ENCODE measurements at places on chromosomes 2 and 18. TPM values are rescaled to one million over a fixed set of nuclear protein-coding genes. Genes with fewer than 3 reads are reported as not detected.
A peak's percentile ranks its signal among the peaks of the same experiment; 100 is the strongest.

GRCh38 chr2:61887717-61888266, 664 bp downstream of the CCT4 start:
- peak; percentile 6 for DNase-seq
- peaks cover 26% of the 10 kb centered on the region for H3K4me1 ChIP-seq
- H3K4me3 ChIP-seq = peak overlapping the region; percentile 47

DNA sequence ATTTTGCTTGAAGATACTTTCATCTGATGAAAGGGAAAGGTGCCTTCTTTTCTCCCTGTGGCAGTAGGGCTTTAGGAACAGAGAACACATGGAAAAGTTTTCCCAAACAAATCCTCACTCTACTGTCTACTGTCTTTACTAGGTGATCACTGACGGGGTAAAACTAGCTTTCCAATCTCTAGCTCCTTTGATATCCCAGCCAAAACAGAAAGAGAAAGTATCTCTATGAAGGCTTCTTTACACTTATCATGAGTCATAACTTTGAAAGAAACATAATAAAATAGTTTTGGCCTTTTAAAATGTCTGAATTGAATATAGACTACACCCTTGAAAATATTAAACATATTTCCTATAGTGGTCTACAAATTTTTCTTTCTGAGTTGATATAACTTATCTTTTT, 214.5 kb downstream of the DSEL start:
- no peak for DNase-seq
- no peak overlapping the region for H3K27ac ChIP-seq
- H3K4me3 ChIP-seq = no peak overlapping the region
- no peaks in the 10 kb centered on the region for H3K36me3 ChIP-seq
- H3K27me3 ChIP-seq = no peaks in the 10 kb centered on the region
- H3K4me1 ChIP-seq = no peaks in the 10 kb centered on the region

DNA sequence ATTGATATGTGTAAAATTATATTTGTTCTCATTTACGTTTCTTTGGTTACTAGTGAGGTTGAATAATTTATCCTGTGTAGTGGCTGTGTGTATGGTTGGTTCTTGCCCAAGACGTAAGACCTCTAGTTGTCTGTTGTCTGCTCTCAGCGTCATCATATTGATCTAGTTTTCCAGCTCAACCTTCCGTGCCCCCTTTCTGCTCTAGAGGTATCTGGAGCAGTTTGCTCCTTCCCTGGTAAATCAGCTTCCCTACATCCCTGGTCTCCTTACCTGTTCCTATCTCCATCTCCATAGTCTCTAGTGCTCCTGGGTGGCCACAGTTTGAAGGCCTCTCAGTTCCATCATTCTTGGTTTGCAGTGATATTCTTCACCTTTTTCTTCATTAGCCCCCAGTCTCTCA, 1.2 kb downstream of the SMYD5 start:
- DNase-seq = no peak
- no peaks in the 10 kb centered on the region for H3K36me3 ChIP-seq
- H3K4me1 ChIP-seq = peaks cover 26% of the 10 kb centered on the region
- no peak overlapping the region for H3K4me3 ChIP-seq
- no peaks in the 10 kb centered on the region for H3K27me3 ChIP-seq

- H3K4me3 ChIP-seq = no peak overlapping the region
- H3K27me3 ChIP-seq = no peaks in the 10 kb centered on the region
- H3K36me3 ChIP-seq = no peaks in the 10 kb centered on the region
- DNase-seq = no peak
These were observed 188.4 kb upstream of the KYNU start for GRCh38 chr2:142688856-142689605.

- DNase-seq = peak; percentile 25
- no peak overlapping the region for H3K4me3 ChIP-seq
- H3K36me3 ChIP-seq = no peaks in the 10 kb centered on the region
- H3K4me1 ChIP-seq = peaks cover 12% of the 10 kb centered on the region
- H3K27ac ChIP-seq = no peak overlapping the region
These were observed 50.5 kb downstream of the MRPL35 start for GRCh38 chr2:86249579-86250391.

DAPL1 gene
- total RNA-seq = 9.9 TPM

DNA sequence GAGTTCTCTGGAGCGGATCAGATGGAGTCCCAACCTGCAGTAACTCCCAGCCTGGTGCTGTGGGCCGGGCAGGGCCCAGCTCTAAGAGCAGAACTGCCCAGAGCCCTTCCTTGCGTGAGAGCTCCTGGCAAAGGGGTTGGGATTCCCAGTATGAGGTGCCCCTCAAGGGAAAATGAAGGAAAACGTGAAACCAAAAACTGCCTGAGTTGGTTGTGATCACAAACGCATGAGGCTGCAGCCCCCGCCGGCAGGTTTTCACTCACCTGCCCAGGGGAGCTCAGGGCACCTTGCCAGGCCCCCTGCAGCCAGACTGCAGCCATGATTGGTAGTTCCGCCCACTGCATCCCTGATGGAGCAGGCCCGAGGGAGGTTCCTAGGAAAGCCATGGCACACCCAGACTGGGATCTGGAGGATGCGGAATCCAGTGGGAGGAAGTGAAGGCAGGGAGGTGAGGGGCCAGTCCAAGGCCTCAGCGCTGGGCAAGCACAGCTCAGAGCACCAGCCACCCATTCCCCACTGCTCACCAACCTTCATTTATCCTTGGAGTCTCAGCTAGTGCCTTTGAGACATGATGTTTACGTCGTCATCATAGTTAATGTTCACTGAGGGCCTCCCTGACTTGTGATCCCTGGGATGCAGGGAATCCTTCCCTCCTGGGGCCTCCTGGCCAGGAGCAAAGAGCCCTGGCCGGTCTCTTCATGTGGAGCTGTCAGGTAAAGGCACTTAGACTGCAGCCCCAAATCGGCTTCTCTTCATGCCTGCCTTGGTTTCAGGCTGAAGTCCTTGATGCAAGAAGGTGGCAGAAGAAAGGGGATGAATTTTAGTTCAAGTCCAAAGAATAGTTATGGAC, 103.2 kb downstream of the INHBB start:
- DNase-seq = peak; percentile 12
- H3K36me3 ChIP-seq = no peaks in the 10 kb centered on the region
- peaks cover 27% of the 10 kb centered on the region for H3K4me1 ChIP-seq
- no peaks in the 10 kb centered on the region for H3K27me3 ChIP-seq
- no peak overlapping the region for H3K27ac ChIP-seq
- H3K4me3 ChIP-seq = no peak overlapping the region

DNA sequence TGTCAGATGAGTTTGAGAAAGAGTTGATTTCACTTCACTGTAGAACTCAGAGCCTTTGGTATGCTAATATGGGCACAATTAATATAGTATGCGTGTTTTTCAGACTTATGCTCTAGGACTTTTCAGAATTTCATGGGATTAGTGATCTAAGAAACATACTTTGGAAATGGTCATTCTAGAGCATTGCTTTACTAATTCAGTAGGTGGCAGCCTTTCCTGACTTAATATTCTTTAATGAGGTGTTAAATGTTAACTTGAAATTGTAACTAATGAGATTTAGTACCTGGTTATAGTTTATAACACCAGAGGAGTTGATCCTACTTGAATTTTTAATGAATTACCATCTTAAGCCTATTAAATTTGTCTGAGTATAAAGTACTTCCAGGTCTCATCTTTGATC, 28.4 kb downstream of the ACTR2 start:
- DNase-seq = no peak
- H3K36me3 ChIP-seq = peaks cover 3% of the 10 kb centered on the region
- no peak overlapping the region for H3K27ac ChIP-seq
- H3K4me1 ChIP-seq = no peaks in the 10 kb centered on the region
- no peak overlapping the region for H3K4me3 ChIP-seq
- H3K27me3 ChIP-seq = no peaks in the 10 kb centered on the region

DNA sequence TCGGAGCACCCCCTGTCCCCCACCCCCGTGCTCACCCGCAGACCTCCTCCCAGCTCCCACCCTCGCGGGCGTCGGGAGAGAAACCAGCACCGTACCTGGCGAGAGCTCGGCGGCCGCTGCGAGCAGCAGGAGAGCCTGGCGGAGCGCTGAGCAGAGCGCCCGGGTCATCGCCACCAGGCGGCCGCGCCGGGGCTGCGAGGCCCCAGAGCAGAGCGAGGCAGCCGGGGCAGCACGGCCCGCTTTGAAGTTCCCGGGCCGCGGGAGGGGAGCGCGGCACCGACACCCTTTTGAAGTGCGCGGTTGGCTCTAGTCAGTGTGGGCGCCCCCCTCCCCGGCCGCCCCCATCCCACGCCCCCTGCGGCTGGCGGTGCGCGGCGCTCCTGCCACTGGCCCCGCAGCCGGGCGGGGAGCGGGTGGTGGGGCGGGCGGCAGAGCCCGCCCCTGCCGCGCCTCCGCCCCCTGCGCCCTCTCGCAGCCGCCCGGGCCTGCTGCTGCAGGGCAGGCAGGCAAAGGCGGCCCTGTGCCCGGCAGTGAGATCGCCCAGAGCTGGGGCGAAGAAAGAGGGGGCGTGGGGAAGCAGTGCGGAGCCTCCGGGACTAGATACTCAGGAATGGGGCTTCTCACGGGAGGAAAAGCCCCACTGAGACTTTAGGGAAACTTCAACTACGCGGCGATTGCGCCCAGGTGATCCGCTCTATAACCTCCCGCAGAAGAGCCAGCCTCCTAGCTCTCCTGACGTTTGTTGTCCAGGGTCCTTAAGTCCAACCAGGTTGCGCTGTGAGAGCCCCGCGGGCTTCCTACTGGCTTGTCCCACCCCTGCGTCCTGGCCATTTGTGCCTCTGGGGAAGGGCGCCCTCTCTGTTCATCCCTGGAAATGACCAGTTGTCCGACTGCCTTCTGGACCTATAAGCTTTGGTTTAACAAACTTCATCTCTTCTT, at the start of gene ACVR1C:
ACVR1C (minus strand) TSS at position 388 of the 939 bp plus-strand sequence; CDS start at position 168, 220 bp downstream.
- DNase-seq = peak; percentile 92
- no peaks in the 10 kb centered on the region for H3K27me3 ChIP-seq
- H3K36me3 ChIP-seq = no peaks in the 10 kb centered on the region
- no peaks in the 10 kb centered on the region for H3K4me1 ChIP-seq
- peak within 1 kb of the TSS; percentile 93 for H3K27ac ChIP-seq

- H3K36me3 ChIP-seq = no peaks in the 10 kb centered on the region
- no peak for DNase-seq
- no peak overlapping the region for H3K27ac ChIP-seq
- H3K4me3 ChIP-seq = no peak overlapping the region
- H3K4me1 ChIP-seq = no peaks in the 10 kb centered on the region
- H3K27me3 ChIP-seq = no peaks in the 10 kb centered on the region
These were observed 170.0 kb downstream of the CTIF start for GRCh38 chr18:48708807-48709206.

GRCh38 chr18:73503326-73503725, 635.5 kb upstream of the NETO1 start:
- no peaks in the 10 kb centered on the region for H3K27me3 ChIP-seq
- H3K36me3 ChIP-seq = no peaks in the 10 kb centered on the region
- no peak overlapping the region for H3K27ac ChIP-seq
- H3K4me3 ChIP-seq = no peak overlapping the region

GRB14 gene
- total RNA-seq = 27.5 TPM

GALNT13 gene
- total RNA-seq = 5.7 TPM

DNA sequence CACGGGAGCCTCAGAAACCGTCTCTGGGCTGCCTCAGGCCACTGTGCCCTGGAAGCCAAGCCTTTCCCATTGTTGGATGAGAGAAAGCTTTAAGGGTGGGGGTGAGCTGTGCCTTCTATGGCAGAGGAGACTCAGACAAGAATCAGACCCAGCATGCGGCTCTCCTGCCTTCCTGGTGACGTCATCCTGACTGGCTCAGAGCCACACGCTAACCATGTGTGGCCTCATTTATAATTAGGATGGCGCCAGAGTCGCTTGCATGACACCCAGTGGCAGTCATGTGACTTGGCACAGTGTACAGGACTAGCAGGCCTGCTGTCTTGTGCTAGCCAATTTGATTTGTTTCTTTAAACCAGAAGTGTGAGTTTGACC, 99.1 kb downstream of the SH3BP4 start:
- H3K27me3 ChIP-seq = no peaks in the 10 kb centered on the region
- H3K27ac ChIP-seq = peak overlapping the region; percentile 96
- no peaks in the 10 kb centered on the region for H3K36me3 ChIP-seq
- H3K4me3 ChIP-seq = no peak overlapping the region
- H3K4me1 ChIP-seq = peaks cover 82% of the 10 kb centered on the region
- peak; percentile 97 for DNase-seq

GRCh38 chr2:232028071-232028470, 66.6 kb downstream of the DIS3L2 start:
- H3K27me3 ChIP-seq = no peaks in the 10 kb centered on the region
- peaks cover under 1% of the 10 kb centered on the region for H3K4me1 ChIP-seq
- H3K27ac ChIP-seq = no peak overlapping the region
- peaks cover 8% of the 10 kb centered on the region for H3K36me3 ChIP-seq
- no peak overlapping the region for H3K4me3 ChIP-seq

NCKAP5 gene
- 0.78 TPM for total RNA-seq

GRCh38 chr18:77086034-77086433, 46.5 kb downstream of the MBP start:
- peaks cover 53% of the 10 kb centered on the region for H3K4me1 ChIP-seq
- no peaks in the 10 kb centered on the region for H3K27me3 ChIP-seq
- H3K36me3 ChIP-seq = no peaks in the 10 kb centered on the region
- H3K4me3 ChIP-seq = no peak overlapping the region

FKBP7 gene
- total RNA-seq = 4.6 TPM

- peaks cover 37% of the 10 kb centered on the region for H3K4me1 ChIP-seq
- H3K36me3 ChIP-seq = no peaks in the 10 kb centered on the region
- DNase-seq = no peak
- H3K4me3 ChIP-seq = no peak overlapping the region
- no peak overlapping the region for H3K27ac ChIP-seq
These were observed 92.1 kb downstream of the TMEM18 start for GRCh38 chr2:584863-585823.
